ENCODE measurements at places on chromosomes 5 and 9.

DNA sequence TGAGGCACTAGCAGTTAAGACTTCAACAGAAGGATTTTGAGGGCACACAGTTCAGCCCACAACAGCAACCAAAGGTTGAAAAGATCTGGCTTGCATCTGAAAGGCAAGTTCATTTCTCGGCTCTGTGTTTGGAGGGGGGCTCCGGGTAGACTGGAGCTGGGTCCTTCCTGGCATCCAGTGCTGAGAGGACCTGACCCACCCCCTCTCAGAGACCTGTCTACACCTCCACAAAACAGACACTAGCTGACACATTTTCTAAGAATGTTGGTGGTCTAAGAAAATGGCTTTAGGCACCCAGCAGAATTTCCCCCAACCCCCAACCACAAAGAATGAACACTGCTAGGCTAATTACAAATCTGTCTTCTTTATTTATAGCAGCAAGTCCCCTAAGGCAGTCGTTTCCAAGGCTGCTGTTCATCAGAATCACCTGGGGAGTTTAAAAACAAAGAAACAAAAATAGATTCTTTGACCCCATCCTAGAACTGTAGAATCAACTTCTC, 6.2 kb upstream of the PTCH1 start:
- H3K36me3 ChIP-seq, result no peaks in the 10 kb centered on the region
- H3K27ac ChIP-seq, result no peak overlapping the region
- peaks cover 5% of the 10 kb centered on the region for H3K27me3 ChIP-seq

DNA sequence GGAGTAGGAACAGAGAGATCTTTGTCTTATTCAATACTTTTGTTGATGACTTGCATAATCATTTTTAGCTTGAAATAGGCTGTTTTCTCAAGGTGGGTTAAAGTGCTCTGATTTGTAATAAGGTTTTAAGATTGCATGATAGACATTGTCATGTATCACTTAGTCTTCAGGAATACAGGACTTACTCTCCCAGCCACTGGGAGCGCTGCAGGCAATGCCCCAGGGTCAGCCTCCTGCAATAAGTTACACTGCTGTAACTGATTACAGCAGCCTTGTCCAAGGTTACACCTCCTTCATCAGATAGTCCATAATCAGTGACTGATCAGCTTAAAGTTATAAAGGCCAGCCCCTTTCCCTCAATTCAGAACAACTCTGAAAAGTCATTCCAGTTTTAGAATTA, 218.6 kb downstream of the ESM1 start:
- DNase-seq, result no peak
- no peak overlapping the region for H3K27ac ChIP-seq
- no peaks in the 10 kb centered on the region for H3K27me3 ChIP-seq

- no peaks in the 10 kb centered on the region for H3K4me1 ChIP-seq
- no peaks in the 10 kb centered on the region for H3K27me3 ChIP-seq
- DNase-seq, result peak; percentile 33
- H3K27ac ChIP-seq, result no peak overlapping the region
- H3K36me3 ChIP-seq, result no peaks in the 10 kb centered on the region
- no peak overlapping the region for H3K4me3 ChIP-seq
Observed at GRCh38 chr5:138872841-138873465, 2.2 kb downstream of the LRRTM2 start.

DNA sequence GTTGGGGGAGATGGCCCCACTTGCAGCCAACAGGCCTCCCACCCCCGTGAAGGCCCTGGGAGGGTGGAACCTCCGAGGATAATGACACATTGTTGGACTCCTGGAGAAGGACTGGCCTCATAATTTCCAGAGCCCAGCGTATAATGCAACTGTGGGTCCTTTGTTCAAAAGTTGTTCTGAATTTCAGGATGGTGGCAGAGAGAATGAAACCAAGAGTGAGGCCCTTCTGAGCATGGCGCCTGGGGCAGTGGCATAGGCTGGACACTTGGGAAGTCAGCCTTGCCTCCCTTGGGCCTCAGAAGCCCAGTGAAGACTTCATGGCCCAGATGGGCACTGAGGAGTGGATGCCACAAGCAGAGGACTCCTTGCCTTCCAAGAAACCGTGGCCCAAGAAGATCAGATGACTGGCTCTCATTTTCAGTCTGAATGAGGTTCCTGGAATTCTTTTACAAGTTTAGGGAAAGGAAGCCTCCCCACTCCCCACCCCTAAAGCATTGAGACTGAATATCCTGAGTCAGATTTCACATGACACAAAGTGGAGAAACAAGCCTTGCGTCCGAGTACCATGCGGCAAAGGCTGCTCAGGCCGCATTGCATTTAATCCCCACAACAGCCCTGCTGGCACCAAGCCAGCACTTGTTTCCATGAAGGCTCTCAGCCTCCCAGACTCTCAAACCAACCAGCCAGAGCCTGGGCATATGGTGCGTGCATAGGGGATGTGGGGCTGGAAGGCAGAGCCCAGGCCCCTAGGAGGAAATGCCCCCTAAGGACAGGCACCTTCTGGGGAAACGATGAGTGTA, 96.7 kb upstream of the SMIM23 start:
- DNase-seq, result no peak
- no peaks in the 10 kb centered on the region for H3K36me3 ChIP-seq
- H3K27ac ChIP-seq, result no peak overlapping the region
- no peaks in the 10 kb centered on the region for H3K27me3 ChIP-seq
- no peak overlapping the region for H3K4me3 ChIP-seq
- no peaks in the 10 kb centered on the region for H3K4me1 ChIP-seq

DNA sequence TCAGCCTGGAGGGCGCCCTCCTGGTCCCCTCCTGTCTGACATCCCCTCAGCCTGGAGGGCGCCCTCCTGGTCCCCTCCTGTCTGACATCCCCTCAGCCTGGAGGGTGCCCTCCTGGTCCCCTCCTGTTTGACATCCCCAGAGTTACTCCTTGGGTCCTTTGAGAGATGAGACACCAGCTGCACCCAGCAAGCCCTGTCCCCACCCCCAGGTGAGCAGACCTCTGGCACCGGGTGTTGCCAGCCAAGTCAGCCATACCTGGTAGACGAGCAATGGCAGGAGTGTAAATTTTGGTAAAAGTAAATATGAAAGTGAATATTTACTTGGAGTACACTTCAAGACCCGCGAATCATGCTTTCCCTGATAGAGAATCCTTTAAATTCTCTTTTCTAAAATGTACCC, 25.4 kb downstream of the EXOC3 start:
- H3K36me3 ChIP-seq, result peaks cover 18% of the 10 kb centered on the region
- H3K4me1 ChIP-seq, result no peaks in the 10 kb centered on the region
- H3K27ac ChIP-seq, result no peak overlapping the region
- H3K27me3 ChIP-seq, result no peaks in the 10 kb centered on the region
- H3K4me3 ChIP-seq, result no peak overlapping the region
- no peak for DNase-seq

- no peak overlapping the region for H3K27ac ChIP-seq
- DNase-seq, result peak; percentile 78
- no peaks in the 10 kb centered on the region for H3K27me3 ChIP-seq
Observed at GRCh38 chr5:119537704-119538103, 85.4 kb downstream of the HSD17B4 start.

GRCh38 chr9:86908261-86908660, 39.0 kb downstream of the GAS1 start:
- H3K36me3 ChIP-seq, result no peaks in the 10 kb centered on the region
- H3K4me1 ChIP-seq, result no peaks in the 10 kb centered on the region
- DNase-seq, result no peak

DNA sequence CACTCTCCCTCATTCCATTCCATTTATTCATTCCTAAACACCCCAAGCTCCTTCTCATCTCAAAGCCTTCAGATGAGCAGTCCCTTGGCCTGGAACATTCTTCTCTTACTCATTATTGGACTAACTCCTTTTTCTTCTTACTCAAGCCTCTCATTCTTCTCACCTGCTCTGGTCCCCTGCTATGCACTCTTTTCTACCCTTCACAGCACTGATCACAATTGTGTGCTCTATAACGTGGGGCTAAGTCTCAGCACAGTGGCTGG, 212.4 kb downstream of the MAPKAP1 start:
- H3K4me1 ChIP-seq, result no peaks in the 10 kb centered on the region
- H3K36me3 ChIP-seq, result no peaks in the 10 kb centered on the region
- no peak overlapping the region for H3K4me3 ChIP-seq
- no peak overlapping the region for H3K27ac ChIP-seq
- H3K27me3 ChIP-seq, result no peaks in the 10 kb centered on the region

Measured in fibroblast of lung (primary cell).